Transverse colon (tissue), 4 donors: ENCODE measurements at places on chromosomes 3 and 15. TPM values are rescaled to one million over a fixed set of nuclear protein-coding genes. Genes with fewer than 3 reads are reported as not detected.

The RYR3 gene
- total RNA-seq = 3.0 TPM

DNA sequence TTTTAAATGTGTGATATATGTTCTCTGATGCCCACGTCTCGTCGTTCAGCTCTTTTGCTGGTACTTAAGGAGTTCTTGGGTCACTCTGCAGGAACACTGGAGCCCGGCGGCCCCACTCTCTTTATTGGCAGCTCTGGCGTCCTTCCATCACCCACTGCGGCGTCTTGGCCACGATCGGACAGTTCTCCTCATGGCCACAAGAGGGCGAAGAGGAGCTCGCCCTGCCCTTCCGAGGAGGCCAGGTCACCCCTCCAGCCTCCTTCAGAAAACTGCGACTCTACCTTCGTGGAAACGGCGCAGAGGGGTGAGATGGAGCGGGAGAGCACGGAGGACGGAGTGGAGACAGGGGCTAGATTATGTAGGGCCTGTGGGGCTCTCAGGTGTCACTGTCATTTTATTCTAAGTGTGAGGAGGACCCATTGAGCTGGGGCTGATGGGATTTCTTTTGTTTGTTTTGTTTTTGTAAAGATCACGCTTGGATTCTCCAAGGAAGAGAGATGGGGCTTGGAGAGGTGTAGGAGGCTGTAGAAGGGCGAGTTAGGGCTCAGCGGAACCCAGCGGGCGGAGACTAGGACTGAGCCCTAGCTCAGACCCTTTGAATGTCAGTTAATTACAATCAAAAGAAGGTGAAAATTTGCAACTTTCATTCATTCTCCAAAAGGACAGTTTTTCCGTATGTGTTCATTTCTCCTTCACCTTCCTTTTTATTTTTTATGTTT is 28.0 kb upstream of the GABRA5 start:
- no peak for DNase-seq

DNA sequence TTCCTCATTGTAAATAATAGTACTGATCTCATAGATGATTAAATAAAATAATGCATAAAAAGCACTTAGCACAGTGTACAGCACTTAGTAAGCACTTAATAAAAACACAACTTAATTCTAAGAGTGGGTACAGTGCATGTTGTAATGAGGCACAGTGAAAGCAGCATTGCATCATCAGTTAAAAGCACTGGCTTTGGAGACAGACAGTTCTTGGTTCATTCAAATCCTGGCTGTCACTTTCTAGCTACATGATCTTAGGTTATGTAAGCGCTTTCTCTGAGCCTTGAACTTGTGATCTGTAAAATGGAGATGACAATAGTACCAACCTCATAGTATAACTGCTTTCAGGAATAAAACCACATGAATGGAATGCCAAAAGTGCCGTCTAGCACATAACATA is 151.5 kb downstream of the DPH6 start:
- no peak for DNase-seq

- DNase-seq = no peak
Observed at GRCh38 chr15:60912984-60913697, 316.0 kb downstream of the RORA start.

DNA sequence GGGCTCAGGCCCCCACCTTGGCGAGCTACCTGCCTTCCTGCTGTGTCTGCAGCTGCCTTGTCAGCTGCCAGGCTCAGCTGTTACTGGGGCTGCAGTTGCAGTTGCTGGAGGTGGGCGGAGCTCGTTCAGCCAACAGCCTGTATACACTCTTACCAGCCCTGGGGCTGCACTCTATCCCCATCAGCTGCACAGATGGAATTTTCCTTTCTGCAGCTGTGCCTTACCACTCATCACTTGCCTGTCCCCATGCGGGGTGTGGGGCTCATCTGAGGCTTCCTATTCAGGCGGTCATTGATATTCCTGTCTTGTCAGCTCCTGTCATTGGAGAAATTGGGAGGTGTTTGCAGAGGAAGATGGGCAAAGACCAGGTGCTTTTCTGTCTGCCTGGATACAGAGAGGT is 9.1 kb upstream of the SYN2 start:
- DNase-seq = no peak

DNA sequence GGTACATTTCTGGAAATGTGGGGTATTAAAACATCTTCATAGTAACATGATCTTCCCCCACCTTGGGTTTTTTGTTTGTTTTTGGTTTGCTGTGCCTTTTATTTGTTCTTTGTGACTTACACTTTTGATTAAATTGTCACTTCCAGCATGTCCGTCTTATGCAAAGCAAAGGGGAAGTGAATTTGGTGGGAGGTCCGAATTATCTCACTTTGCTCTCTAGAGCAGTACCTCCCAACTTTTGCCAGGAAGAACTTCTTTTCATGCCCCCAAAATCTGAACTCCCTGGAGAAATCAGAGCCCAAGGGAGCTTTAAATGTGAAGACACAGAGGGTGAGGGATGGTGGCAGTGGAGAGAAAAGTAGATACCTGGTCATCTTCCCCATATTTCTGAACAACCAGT is 173.1 kb downstream of the IL5RA start:
- no peak for DNase-seq

The ARNT2 gene
- 2.5 TPM for total RNA-seq

GRCh38 chr3:146277953-146278631 is 27.2 kb upstream of the PLSCR4 start:
- no peak for DNase-seq

- DNase-seq = no peak
Observed at GRCh38 chr15:74364936-74365597, 2.4 kb downstream of the CYP11A1 start.

The TRIM42 gene
- not detected for total RNA-seq
